Kidney (tissue), 22 donors: ENCODE measurements at places on chromosomes 2 and 18.

GRCh38 chr2:111954602-111955332 lies 56.4 kb downstream of the MERTK start:
- no peak for DNase-seq

- no peak for DNase-seq
These were observed 21.8 kb upstream of the CD226 start for GRCh38 chr18:69969491-69969890.

DNA sequence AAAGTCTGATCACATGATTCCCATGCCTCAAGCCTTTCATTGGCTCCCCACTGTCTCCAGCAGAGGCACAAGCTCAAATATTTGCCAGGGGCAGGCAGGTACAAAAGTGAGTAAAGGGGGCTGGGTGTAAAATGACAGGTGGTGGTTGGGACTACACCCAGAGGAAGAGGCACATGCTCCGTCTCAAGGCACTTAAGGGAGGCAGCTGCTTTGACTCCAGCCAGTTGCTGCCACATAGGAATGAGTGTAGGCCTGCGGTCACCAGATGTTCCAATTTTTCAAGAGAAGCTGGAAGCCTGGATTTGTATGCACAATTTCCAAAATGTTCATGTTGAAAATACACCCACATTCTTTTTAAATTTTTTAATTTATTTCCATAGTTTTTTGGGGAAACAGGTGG lies 164.4 kb downstream of the UPP2 start:
- no peak for DNase-seq

DNA sequence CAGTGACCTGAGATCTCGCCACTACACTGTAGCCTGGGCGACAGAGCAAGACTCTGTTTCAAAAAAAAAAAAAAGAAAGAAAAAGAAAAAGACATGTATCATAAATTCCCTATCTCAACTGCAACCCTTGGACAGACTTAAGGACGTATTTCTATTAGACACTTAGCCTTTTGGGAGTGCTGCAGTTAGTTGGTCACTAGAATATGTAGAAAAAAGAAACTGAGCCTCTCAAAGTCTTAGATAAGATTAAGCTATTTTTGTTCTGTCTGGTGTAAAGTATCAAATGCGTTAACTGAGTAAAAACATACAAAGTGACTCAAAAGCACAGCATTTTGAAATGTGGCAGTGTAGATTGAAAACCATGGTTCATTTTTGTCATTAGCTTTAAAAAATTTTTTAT lies 7.3 kb downstream of the NBEAL1 start:
- DNase-seq = no peak
